ENCODE measurements at places on chromosomes 11 and 22.
A peak's percentile ranks its signal among the peaks of the same experiment; 100 is the strongest.

- DNase-seq, result no peak
These were observed 50.5 kb upstream of the POU2AF2 start for GRCh38 chr11:111194860-111195568.

GRCh38 chr11:6681505-6681904 is 1.6 kb downstream of the MRPL17 start:
- no peak for DNase-seq

DNA sequence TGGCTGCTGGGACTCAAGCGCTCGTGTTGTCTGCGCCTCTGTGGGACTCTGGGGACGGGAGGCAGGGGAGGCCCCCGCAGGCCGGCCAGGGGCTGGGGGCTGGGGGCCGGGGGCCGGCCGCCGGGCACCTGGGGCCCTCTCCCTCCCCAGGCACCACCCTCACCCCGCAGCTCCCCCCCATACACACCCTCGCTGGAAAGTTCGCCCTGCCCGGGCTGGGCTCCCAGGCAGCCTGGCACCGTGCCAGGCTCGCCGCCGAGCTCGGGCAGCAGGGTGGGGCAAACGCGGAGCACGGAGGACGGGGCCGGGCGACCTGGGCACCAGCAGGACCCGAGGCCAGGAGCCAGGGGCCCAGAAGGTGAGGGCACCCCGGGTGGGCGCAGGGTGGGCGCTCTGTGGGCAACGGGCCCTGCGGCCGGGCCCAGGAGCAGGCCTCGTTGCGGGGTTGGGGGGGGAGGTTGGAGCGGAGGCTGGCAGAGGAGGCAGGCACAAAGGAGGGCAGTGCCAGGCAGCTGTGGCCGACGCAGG is 76.7 kb upstream of the WNT7B start:
- no peak for DNase-seq

DNA sequence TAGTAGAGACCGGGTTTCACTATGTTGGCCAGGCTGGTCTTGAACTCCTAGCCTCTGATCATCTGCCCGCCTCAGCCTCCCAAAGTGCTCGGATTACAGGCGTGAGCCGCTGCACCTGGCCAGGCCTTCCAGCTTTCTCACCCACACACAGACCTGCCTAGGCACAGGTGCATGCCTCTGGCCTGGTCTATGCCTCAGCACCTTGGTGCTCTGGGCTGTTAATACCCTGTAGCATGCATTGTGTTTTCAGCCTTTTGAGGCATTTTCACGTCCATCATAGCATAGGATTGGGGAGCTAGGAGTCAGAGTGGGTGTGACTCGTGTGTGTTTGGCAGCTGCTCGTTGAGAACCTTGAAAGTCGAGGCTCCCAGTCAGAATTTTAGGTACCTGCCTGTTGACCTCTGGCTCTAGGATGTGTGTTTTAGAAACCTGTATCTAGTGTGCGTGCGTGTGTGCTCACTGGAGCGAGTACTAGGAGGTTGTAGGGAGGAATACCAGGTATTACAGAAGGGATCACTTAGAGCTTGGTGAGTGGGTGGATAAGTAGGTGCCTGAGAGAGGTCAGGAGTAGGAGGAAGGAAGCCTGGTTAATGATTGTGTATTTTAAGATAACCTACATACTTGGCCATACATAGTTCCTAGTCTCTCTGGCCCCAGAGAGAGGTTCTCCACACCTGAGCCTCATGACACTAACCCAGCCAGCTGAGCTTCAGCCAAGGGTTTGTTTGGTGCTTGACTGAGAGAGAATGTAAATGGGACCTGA is 20.0 kb downstream of the CRKL start:
- no peak for DNase-seq

- DNase-seq, result no peak
These were observed 14.6 kb upstream of the SUN2 start for GRCh38 chr22:38770257-38770949.

DNA sequence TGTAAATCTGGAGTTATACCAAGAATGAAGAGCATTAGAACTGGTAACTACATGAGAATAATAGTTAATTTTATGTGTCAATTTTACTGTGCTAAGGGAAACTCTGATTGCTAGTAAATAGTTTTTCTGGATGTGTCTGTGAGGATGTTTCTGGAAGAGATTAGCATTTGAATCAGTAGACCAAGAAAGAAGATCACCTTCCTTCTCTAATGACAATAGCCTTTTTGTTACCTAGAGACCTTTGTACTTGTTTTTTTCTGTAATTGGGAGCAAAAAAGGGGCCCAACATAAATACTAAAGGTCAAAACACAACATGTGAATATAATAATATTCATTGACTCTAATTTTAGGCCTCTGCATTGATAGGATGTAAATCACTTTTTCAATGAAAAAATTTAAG is 100.6 kb downstream of the DLG2 start:
- DNase-seq, result no peak

DNA sequence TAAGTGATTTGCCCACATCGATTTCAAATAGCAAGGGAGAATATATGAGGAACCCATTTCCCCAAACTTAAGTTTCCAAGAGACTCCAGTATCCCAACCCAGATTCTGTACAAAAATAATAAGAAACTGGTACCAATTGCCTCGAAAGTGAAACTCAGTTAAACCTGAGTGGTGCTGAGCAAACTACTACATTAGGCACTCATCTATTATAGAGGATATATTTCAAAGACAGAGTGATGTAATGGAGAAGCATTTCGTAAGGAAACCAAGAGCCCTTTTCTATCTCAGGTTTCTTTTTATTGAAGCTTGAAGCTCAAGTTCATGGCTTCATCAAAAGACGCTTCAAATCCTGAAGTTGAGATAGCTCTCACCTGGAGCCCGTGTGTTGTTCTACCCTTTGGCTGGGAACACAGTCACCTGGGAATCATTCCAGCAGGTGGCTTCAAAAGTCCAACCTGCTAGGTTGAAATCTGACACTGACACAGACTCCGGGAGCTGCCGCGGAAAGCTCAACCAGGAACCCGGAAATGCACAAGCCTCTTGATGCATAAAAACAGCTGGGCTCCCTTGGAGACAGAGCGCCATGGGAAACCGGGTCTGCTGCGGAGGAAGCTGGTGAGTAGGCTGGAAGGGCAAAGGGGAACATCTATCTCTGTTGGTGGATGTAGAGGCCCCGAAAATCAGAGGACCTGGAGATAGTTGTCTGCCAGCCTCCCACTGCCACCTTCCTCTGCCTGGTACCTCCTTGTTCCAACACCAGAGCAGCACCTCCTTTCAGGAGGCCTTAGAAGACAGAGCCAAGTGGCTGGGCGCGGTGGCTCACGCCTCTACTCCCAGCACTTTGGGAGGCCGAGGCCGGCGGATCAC is at the start of gene C11orf52:
Gene C11orf52, plus strand, starts transcription at position 524 of the 867 bp plus-strand sequence. Its CDS starts 60 bp downstream, at position 584.
- no peak for DNase-seq

DNA sequence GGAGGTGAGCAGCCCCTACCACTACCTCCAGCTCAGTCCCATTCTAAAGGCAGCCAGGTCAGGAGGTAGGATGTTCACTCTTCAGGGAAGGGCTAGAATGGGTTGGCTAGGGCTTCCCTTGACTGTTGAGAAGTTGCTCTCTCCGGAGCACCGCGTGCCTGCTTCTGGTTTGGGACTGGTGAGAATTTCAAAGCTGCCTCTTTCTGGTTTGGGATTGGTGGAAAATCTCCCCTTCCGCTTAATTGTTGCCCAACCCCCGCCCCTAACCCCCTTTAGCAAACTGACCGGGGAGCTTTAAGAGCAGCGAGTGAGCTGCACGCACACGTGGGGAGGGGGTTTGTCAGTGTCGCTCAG is 686 bp downstream of the USP2 start:
- DNase-seq, result no peak

GRCh38 chr11:12031856-12032544 is 23.6 kb upstream of the DKK3 start:
- no peak for DNase-seq

DNA sequence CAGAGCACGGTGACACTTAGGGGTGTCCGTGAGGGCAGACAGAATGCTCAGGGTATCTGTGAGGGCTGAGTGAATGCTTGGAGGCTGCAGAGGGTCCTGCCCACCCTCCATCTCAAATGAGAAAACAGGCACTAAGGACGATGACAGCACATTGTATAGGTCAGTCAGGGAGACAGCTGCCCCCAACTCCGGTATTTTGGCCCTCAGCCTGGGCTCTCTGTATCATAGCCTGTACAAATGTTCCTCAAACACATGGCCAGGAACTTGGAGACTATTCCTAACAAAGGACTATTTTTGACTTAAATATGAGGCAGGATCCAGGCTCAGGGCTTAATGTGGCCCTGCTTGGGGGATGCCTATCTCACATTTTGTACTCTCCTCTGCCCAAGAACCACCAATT is 145.4 kb downstream of the OPCML start:
- no peak for DNase-seq

DNA sequence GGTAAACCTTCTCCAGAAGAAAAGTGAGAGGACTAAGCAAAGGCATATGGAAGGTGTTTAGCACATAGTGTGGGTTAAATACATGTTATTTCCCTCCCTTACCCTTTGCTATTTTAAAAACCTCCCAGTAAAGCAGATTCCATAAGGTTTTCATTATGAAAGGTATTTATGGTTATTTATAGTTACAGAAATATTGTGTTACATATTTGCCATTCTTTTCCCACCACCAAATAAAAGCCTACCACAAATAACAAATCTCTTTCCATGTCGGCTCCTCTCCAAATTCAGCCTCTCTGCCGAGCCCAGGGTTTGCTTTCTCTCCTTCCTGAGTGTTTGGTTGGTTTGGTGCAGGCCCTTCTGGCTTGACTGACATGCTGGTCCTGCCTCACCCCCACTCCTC is 64.4 kb downstream of the INSC start:
- DNase-seq, result no peak

DNA sequence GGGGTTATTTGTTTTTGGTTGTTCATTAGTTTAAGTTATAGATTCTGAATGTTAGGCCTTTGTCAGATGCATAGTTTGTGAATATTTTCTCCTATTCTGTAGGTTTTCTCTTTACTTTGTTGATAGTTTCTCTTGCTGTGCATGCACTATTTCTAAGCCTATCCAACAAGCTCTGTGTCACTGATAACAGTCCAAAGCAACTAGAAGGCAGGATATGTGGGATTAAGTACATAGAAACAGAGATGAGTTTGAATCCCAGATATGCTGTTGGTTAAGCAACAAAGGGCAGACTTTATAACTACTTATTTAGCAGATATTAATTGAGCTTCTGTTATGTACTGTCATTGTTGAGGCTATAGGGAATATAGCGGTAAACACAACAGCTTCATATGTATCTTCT is 390.4 kb downstream of the INSC start:
- DNase-seq, result no peak

- no peak for DNase-seq
These were observed 45.4 kb downstream of the CASP12 start for GRCh38 chr11:104852811-104853210.

GRCh38 chr11:122268601-122269130 is 152.7 kb upstream of the BLID start:
- DNase-seq, result no peak

- DNase-seq, result no peak
These were observed 10.4 kb downstream of the TNKS1BP1 start for GRCh38 chr11:57314221-57314973.

DNA sequence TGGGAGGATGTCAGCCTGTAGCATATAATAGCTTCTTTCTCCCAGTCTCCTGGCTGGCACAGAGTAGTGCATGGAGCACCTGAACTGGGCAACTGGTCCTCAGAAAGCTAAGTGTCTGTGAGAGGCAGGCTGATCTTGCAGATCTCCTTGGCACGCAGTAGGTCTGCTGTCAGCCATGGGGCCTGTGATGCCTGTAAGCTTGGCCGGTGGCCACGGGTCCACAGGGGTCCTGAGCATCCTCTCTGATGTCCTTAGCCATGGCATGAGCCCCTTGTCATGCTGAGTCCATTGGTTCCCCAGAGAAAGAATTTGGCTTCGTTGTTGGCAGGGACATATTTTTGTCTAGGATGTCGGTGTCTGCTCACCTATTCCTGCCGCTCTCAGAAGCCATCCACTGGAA is 25.0 kb downstream of the AMPD3 start:
- no peak for DNase-seq

- DNase-seq, result no peak
These were observed 3.1 kb downstream of the MOB2 start for GRCh38 chr11:1483445-1483961.

- DNase-seq, result no peak
These were observed 220.7 kb downstream of the TENM4 start for GRCh38 chr11:79220171-79220570.

GRCh38 chr11:74726547-74727182 is 4.6 kb downstream of the CHRDL2 start:
- peak; percentile 39 for DNase-seq

DNA sequence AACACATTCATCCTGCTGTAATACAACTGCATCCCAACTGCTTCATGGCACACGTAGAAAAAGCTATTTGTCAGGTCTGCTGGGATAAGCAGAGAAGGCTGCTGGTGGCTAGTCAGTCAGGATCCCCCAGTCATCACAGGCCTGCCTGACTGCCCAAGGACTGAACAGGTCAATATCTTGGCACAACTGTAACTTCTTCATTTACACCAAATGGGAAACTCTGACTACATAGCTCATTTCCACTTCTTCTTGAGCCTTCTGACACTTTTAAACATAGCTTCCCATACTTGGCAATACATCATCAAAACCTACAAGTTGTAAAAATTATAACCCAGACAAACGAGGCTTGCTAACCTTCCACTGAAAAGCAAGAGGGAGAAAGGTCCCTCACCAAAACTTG is 2.8 kb downstream of the TMEM9B start:
- DNase-seq, result no peak

GRCh38 chr11:65814131-65814985 is 19.4 kb upstream of the SNX32 start:
- DNase-seq, result peak; percentile 15

DNA sequence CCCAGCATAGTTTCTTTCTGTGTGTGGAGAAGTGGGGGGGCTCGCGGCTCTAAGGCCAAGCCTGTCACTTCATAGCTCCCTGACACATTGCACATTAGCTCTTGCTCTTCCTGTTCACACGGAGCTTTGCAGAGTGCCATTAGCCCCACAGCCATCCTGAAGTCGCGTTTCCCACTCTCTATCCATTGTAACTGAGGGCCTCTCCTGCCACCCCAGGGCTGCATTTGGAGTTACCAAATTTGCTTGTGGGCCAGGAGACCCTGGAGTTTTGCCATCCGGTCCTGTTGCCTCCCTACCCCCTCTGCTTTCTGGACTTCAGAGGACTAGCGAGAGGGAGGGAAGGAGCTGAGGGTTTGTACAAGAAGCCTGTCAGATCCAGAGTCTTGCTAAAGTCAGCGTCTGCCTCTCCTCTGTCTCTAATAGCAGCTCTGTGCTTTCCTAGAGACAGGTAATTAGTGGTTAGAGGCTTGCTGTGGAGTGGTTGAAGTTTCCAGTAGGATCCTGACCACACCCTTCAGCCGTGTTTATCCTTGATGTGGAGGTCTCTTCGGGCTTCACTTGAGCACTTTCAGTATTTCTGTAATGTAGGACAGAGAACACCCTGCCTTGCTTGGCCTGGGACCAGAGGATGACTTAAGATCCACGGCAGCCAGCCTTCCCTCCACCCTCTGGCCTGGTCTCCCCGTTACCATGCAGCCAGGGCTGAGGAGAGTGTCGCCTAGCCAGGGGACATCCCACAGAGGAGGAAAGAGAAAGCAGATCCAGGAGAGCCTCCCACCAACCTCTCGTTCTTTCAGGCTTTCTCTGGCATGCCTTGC is 14.1 kb downstream of the DCPS start:
- DNase-seq, result peak; percentile 55
